ENCODE measurements at places on chromosomes 7 and 10.

DNA sequence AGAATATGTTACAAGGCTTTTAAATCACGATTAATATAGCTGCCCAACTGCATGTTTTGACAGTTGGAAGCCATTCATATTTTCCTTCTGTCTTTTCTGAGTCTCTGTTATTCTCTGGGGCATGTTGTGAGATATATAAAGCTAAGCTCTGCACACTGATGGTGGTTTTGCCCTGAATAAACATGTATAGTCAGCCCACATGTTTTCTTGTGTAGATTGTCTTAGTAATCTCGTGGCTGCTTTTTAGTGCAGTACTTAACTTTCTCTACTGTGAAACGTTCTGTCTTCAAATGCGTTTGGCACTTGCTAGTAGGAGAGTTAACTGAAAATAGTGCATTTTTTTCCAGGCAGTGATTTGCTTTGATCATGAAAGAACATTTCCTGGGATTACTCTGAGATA, 268.5 kb downstream of the DNAJB9 start:
- no peak for DNase-seq

DNA sequence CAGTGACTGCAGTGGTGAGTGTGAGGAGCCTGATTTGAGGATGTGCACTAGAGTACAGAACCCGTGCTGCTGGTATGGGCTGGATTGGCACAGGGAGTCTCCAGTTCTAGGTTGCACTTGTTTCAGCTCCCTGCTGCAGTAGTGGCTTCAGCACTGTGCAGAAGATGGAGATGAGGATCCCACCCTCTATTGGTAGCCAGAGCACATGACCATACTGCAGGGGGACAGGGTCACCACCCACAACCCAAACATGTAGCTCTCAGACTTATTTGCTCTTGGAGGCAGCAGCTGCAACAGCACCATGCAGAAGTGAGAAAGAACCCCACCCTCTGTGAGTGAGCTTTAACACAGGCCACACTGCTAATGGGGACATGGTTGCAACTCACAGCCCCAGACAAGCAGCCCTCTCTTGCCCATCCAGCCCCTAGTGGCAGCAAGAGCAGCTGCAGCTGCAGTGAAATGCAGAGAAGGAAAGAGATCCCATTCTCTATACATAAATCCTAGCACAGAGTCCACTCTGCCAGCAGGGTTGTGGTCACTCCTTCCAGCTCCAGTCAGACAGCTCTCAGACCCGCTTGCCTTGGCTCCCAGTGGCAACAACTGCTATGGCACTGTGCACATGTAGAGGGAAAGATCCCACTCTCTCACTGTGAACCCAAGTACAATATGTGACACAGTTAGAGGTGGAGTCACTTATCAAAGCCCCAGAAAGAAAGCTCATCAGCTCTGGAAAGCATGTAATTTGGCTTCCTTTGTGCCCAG, 51.4 kb upstream of the SCIN start:
- no peak for DNase-seq

DNA sequence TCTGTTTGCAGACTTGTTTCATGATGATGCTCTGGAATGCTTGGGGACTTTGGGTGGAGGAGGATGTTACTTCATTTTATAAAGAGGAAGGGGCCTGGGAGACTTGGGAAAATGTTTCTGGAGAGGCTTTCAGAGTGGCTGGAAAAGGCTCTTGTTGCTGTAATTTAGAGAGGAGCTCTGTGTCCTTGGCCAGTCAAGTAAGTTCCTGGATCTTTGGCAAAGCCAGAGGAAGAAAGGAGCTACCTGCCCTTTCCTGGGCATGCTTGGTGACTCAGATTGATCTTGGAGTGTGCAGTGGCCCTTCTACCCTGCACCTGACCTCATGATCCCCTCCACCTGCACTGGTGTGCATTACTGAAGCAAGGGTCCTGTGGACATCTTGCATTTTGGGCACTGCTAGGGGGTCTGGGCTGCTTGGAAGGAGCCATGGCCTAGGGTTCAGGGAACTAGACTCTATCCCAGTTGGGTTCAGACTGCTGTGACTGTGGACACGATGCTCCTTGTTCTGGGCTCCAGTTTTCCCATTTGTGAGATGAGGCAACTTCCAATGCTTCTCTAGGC, 56.1 kb downstream of the ADCYAP1R1 start:
- DNase-seq: no peak

DNA sequence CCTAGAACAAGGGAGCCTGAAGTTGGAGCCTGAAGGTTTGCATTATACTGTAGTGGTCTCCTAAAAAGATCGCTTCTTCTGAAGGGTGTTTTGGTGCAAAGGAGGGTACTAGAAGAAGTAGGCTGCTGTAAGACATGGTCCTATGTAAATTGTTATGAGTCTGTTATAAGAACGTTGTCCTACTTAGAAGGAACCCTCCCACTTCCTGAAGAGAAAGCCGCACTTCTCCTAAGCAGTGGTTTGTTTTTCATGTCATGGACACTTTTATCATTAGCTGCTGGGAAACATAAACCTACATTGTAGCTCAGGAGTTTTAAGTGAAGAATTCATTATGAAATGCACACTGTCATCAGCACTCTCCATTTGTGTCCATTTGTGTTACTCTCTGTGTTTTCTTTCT, 129.1 kb upstream of the ITGB1 start:
- no peak for DNase-seq

- no peak for DNase-seq
These were observed 230.4 kb downstream of the ACTR3B start for GRCh38 chr7:152989889-152990380.

- no peak for DNase-seq
These were observed 20.0 kb upstream of the HUS1 start for GRCh38 chr7:47999413-47999812.

- DNase-seq: no peak
These were observed 122.7 kb upstream of the STEAP4 start for GRCh38 chr7:88429382-88429781.

GRCh38 chr10:131020775-131021174, 290.7 kb downstream of the TCERG1L start:
- no peak for DNase-seq

- no peak for DNase-seq
These were observed 94.2 kb downstream of the C10orf90 start for GRCh38 chr10:126576336-126576735.

DNA sequence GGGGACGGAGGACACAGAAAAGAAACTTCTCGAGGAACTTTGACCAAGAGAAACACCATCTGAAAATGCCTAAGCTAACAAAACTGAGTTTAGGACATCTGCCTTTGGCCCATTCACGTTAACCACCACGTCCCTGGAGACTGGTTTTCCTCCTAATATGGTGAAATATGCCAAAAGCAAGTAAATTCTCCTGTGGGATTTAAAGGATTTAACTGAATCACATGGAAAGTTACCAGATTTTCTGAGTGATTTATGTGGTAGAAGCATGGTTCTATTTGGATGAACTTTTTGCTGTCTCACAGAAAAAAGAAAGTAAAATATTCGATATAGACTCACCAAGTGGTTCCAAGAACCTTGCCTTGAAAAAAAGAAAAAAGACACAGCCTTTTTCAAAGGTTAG, 30.4 kb upstream of the BMPER start:
- no peak for DNase-seq
